Small intestine (tissue), 16 donors: ENCODE measurements at places on chromosomes 7 and 10. TPM values are rescaled to one million over a fixed set of nuclear protein-coding genes. Genes with fewer than 3 reads are reported as not detected.

The ARHGAP22 gene
- 0.54 TPM for polyA plus RNA-seq

The FOXP2 gene
- 12.2 TPM for polyA plus RNA-seq

The C7orf33 gene
- polyA plus RNA-seq: not detected

The SPDYE5 gene
- polyA plus RNA-seq: not detected

The FAM131B gene
- polyA plus RNA-seq: not detected

The ZNF804B gene
- not detected for polyA plus RNA-seq

The GNAT3 gene
- polyA plus RNA-seq: 0.81 TPM

The CLDN4 gene
- polyA plus RNA-seq: 226 TPM

DNA sequence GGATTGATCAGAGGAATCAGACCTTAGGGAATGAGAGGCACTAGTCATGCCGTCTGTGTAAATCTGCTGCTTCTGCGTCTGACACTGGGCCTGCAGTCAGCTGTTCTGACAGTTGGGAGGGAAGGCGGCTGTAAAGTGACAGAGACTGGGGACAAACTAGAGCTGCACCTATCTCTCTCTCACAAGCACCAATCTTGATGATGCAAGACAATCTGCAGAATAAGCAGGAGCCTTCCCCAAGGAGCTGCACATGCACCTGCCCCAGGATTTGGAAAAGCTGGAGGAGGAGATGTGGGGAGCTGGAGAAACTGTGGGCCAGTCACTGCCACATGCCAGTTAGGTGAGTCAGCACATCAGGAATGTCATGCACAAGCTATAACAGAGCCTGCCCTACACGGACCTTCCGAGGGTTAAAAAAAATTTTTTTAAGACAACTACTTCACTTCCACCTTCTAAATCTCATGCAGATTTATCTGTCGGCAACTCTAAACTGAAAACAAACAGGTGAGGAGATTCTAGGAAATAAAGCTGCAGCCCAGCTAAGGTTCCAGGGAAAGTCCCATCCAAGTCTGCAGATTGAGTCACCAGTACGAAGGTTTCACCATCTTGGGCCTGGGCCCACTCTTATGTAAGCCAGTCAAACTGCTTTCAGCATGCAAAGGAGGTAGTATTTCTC is 39.2 kb downstream of the ENO4 start:
- H3K27me3 ChIP-seq: no peaks in the 10 kb centered on the region
- H3K36me3 ChIP-seq: no peaks in the 10 kb centered on the region
- H3K27ac ChIP-seq: no peak overlapping the region
- no peak overlapping the region for H3K4me3 ChIP-seq
- no peaks in the 10 kb centered on the region for H3K4me1 ChIP-seq

DNA sequence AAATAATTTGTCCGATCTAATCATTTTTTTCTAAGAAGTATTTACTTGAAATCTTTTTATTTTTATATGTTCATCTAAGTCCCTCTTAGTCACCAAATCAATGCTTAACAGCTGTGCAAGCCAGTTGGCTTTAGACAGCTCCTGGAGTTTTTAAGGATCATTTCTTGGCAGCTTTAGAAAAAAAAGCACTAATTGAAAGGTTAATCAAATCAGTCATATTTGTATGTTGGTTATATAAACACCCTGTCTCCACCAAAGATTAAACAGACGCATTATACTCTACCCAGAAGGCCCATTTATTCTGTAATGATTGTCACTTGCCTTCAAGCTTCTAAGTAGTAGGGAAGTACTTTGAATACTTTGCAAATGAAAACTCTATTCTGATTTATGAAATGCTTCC is 60.2 kb downstream of the PAXIP1 start:
- no peaks in the 10 kb centered on the region for H3K4me1 ChIP-seq
- no peaks in the 10 kb centered on the region for H3K27me3 ChIP-seq
- H3K27ac ChIP-seq: no peak overlapping the region
- H3K4me3 ChIP-seq: no peak overlapping the region

GRCh38 chr10:33483124-33483815 is 148.8 kb upstream of the NRP1 start:
- no peaks in the 10 kb centered on the region for H3K4me1 ChIP-seq
- no peaks in the 10 kb centered on the region for H3K36me3 ChIP-seq
- DNase-seq: no peak
- no peak overlapping the region for H3K4me3 ChIP-seq
- no peak overlapping the region for H3K27ac ChIP-seq

GRCh38 chr7:138663725-138664710 is 37.1 kb downstream of the SVOPL start:
- peaks cover 24% of the 10 kb centered on the region for H3K4me1 ChIP-seq
- peaks cover 2% of the 10 kb centered on the region for H3K27me3 ChIP-seq
- peak; percentile 63 for DNase-seq

GRCh38 chr7:107463139-107464078 is 6.4 kb upstream of the GPR22 start:
- H3K27me3 ChIP-seq: no peaks in the 10 kb centered on the region
- no peaks in the 10 kb centered on the region for H3K4me1 ChIP-seq
- no peak overlapping the region for H3K4me3 ChIP-seq
- H3K27ac ChIP-seq: no peak overlapping the region
- peaks cover 2% of the 10 kb centered on the region for H3K36me3 ChIP-seq

DNA sequence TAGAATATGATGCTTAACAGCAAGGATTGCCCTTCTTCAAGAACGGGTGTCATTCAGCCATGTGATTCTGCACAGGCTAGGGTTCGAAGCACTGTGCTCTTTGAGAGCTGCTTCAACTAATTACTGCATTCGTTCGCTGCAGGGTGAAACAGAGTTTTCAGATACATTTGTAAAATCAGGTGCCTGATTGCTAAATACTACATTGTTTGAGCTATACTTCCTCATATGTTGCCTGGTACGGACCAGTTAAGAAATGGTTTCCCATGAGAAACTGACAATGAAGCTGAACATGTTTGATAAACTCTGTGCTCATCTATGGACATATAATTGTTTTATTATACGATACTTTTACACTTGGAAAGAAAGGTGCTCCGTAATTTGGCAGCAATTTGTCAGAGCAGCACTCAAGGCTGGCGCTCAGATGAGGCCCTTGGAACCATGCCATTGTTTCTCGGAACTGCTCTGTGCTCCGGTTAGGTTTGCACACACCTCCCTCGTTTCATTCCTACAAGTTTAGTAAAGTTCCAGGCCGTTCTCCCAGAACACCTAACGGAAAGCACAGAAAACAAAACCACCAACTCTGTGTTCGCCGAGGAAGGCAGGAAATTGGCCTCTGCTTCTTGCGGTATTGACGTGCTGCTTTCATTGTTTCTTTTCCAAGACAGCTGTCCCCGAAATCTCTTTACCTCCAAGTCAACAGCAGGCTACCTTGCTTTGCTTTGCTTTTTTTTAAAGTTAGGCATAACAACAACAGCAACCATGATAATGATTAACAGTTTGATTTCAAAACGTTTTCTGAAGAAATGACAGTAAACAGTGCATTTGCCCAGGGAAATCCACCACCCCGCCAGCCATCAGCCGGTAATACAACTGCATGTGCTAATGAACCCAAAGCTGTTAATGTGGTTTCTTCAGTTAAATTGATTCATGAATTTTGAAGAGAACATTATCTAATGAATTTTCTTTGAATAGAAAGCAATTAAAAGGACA is 206.9 kb downstream of the EBF3 start:
- H3K27me3 ChIP-seq: no peaks in the 10 kb centered on the region
- no peak for DNase-seq
- H3K4me3 ChIP-seq: no peak overlapping the region
- no peaks in the 10 kb centered on the region for H3K36me3 ChIP-seq

DNA sequence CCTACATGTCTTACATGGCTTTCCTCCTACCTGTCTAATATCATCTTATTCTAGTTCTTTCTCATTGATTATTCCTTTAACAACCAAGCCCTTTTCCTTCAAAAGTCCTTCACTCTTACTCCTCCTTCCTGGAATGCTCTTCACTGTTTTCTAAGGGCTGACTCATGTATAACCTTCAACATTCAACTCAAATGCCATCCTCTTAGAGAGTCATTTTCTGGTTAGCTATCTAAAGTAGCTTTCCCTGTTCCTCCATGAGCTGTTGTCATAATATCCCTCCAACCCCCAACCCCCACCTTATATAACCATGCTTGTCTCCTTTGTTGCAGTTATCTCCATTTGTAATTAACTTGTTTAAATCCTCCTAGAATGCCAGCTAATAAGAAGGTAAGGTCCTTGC is 286.8 kb downstream of the ADK start:
- no peaks in the 10 kb centered on the region for H3K27me3 ChIP-seq
- no peaks in the 10 kb centered on the region for H3K36me3 ChIP-seq
- H3K4me1 ChIP-seq: peaks cover 4% of the 10 kb centered on the region

GRCh38 chr7:128827248-128827958 is 2.8 kb upstream of the FLNC start:
- H3K4me3 ChIP-seq: no peak overlapping the region
- H3K36me3 ChIP-seq: no peaks in the 10 kb centered on the region
- H3K27ac ChIP-seq: peak overlapping the region; percentile 89
- peaks cover 9% of the 10 kb centered on the region for H3K27me3 ChIP-seq
- peak; percentile 56 for DNase-seq

DNA sequence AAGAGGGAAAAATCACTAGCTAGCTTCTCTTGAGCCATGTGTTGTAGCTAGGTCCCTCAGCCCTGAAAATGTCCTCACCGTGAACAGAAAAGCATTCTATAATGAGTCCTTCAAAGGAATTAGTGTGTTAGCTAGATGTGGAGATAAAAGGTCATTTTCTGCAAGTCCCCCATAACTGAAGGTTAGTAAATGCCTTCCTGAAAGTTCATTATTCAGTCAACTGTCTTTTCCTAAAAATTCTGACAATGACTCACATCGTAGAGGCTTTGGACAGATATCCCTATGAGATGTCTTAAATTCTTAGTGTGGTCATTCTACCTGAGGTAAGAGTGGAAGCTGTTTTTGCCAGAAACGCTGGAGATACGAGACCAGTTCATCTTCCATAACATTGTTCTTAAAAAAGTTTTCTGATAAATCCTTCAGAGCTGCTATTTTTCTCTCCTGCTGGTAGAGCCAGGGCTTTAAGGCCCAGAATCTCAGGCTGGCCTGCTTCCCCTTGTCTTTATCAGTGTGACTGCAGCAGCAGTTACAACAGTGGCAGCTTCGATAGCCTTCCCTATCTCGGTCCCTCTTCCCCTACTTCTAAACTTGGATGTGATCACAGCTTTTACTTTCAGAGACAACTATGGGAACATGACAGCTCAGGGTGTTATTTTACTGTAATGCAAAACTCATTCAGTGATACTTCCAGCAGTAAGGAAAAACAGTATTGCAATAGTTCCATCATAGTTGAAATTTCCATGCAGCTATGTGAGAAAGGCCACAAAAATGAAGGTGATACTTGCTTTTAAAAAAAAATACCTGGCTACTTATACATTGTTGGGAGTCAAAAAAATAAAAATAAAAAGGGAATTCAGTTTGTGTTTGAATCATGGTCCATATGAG is 37.3 kb upstream of the PRKAR2B start:
- no peak overlapping the region for H3K27ac ChIP-seq
- H3K4me1 ChIP-seq: no peaks in the 10 kb centered on the region
- H3K4me3 ChIP-seq: no peak overlapping the region
- DNase-seq: no peak
- no peaks in the 10 kb centered on the region for H3K36me3 ChIP-seq
- H3K27me3 ChIP-seq: no peaks in the 10 kb centered on the region

DNA sequence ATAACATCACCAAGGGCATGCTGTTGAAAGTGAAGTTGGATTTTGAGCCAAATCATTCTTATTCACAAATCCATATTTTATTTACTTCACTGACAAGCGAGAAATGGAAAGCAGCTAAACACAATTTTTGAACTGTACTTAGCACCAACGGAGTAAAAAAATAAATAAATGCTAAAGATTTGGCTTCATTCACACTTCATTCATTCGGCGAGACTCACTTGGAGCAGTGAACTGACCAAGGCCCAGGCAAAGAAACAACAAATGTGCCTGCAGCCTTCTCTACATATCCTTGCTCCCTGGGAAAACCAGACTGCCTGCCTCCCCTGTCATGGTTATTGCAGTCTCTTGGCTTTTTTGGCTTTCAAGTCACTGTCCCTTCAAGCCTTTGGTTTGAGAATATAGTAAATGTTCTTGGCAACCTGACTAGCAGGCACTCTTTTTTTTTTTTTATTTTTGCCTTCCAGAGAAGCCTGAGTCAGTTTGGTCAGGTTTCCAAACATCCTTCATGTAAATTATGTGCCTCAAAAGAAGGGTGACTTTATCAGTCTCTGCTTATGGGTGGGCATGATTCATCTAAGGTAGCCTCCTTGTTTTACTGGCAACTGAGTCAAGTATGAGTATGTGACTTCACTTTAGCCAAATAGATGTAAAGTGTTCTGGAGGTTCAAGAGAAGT is 177.6 kb upstream of the MEOX2 start:
- H3K27me3 ChIP-seq: no peaks in the 10 kb centered on the region
- no peaks in the 10 kb centered on the region for H3K4me1 ChIP-seq
- H3K27ac ChIP-seq: no peak overlapping the region
- no peaks in the 10 kb centered on the region for H3K36me3 ChIP-seq

DNA sequence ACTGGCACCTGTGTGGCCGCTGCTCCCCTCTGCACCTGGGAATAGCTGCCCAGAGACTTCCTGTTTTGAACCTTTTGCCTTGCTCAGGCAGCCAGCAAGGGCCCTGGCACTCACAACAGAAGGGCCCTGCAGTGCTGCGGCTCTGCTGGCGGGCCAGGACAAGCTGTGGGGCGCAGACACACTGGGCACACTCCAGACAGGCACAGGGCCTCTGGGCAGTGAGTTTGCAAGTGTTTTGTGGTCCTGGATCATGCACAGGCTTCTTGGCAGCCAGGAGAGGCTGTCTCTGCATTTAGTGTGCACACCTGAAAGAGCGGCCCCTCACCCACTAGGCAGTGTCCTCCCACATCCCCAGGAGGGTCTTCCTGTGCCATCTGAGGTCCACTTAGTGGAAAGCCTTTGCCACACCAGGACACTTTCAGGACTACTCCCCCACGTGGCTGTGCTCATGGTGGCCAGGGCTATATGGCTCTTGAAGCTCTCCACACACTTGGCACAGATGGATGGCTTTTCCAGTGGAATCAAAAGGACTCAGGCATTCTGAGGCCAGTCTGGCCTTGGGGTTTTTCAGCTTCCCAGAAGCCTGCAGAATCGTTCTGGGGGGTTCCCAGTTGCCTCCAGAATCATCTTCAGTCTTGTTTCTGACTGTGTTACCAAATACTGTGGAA is 5.0 kb upstream of the ATP6V0E2 start:
- no peaks in the 10 kb centered on the region for H3K4me1 ChIP-seq
- no peak overlapping the region for H3K27ac ChIP-seq
- DNase-seq: no peak
- H3K4me3 ChIP-seq: no peak overlapping the region

DNA sequence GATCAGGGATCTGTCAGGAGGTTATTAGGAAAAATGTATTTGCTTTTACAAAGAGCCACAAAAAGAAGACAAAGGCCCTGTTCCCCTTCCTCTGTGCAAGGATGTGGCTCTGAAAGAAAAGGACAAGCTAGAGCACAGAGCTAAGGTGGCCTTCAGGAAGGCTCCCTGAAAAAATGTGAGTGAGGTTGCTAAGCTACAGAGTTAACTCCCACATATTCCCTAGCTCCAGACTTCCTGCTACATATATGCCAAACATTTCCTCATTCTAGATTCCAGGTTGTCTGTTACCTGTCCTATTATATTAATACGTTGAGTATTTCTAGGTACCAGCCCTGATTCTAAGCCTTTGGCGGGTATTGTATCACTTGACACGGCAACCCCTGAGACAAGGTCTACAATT is 369.0 kb downstream of the PARD3 start:
- no peak overlapping the region for H3K27ac ChIP-seq
- peak; percentile 34 for DNase-seq

- H3K4me3 ChIP-seq: no peak overlapping the region
- no peaks in the 10 kb centered on the region for H3K4me1 ChIP-seq
- H3K27ac ChIP-seq: no peak overlapping the region
- peaks cover 2% of the 10 kb centered on the region for H3K36me3 ChIP-seq
Observed at GRCh38 chr10:94224656-94225055, 138.1 kb downstream of the NOC3L start.

GRCh38 chr10:73182568-73182967 is 14.6 kb downstream of the FAM149B1 start:
- H3K4me3 ChIP-seq: no peak overlapping the region
- peak; percentile 39 for DNase-seq
- H3K4me1 ChIP-seq: peaks cover 3% of the 10 kb centered on the region
- peaks cover 2% of the 10 kb centered on the region for H3K36me3 ChIP-seq
- H3K27ac ChIP-seq: no peak overlapping the region
